ENCODE measurements at places on chromosomes 11 and 22.
A peak's percentile ranks its signal among the peaks of the same experiment; 100 is the strongest.

DNA sequence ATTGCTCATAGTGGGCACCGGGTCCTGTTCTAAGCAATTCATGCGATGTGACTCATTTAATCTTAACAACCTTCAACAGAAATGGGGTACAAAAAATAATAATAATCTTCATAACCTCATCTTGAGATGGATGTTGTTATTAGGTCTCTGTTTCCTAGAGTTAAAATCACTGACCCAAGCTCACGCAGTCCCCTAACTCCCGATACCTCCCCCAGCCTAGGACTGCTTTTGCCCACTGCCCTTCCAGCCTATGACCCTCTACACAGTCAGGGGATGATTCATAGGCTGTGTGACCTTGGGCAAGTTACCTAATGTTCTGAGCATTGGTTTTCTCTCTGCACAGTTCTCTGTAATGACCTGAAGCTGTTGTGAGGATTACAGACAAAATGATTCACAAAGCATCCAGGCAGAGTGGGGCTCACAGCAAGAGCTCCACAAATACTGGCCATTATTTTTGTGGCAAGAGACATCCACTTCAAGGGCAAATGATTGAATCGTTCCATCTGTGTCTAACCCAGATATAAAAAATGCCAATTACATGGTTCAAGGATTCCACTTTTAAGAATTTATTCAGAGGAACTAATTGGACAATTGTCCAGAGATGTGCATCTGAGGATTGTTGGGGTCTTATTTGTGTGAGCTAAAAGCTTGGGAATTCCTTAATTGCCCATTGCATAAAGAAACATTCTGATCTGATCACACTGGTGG lies 20.0 kb downstream of the MTFP1 start:
- no peak for DNase-seq

- no peak for DNase-seq
Observed at GRCh38 chr11:81840380-81840779, 893.3 kb downstream of the FAM181B start.

DNA sequence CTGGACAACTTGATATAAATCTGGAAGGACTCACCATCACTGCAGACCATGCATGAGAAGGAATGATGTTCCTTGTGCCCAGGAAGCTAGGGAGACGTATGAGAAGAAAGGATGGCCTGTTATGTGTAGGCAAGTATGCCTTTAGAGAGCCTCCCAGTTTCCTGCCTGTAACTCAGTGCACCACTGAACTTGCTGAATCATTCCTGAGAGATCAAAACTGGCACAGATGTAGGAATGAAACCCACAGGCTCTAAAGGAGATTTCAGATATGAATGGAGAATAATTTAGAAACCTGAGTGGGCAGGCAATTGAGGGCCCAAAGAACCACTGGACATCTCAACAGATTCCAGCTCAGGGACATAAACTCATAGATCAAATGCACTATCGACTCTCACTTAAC lies 38.4 kb upstream of the PRSS23 start:
- DNase-seq: no peak

- DNase-seq: no peak
Observed at GRCh38 chr11:123518496-123519054, 88.5 kb downstream of the GRAMD1B start.

- no peak for DNase-seq
Observed at GRCh38 chr11:74932797-74933196, 16.1 kb downstream of the XRRA1 start.

DNA sequence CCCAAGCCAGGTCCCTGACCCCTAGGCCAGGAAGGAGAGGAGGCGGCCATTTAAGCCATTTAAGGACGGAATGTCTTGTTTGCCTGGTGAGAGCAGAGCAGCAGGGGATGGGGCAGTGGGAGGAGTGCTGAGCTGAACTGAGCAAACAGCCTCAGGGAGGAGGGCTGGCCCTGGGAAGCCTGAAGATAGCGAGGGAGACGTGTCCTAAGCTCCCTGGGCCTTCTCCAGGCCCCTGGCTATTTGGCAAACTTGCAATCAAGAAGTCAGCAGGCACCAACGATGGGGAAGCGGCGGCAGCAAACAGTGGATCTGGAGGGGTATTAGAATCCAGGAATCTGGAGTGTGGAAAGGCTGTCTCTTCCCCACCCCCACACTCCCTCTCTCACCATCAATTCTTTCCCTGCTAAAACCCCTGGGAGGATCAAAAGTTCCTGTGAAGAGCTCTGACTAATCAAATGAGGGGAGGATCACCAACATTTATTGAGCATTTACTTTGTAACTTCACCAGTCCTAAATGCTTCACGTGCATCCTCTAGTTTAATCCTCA lies 8.8 kb downstream of the BCL9L start:
- no peak for DNase-seq

DNA sequence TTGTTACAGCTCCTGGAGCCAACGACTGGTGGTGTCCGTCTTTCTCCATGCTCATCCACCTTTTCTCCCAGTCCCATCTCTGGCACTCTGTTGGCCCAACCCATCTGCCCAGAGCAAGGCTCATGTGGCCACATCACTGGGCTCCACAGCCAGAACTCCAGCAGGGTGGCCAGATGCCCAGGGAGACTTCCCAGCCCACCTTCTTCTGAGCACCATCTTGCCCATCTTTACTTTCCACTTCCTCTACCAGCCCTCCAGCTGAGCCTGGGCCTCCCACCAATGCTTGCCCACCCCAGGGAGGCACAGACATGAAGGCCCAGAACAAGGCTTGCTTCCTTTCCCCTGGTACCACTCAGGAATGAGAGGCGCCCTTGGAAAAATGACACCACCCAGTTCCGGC lies 116.8 kb downstream of the BUD13 start:
- DNase-seq: no peak

DNA sequence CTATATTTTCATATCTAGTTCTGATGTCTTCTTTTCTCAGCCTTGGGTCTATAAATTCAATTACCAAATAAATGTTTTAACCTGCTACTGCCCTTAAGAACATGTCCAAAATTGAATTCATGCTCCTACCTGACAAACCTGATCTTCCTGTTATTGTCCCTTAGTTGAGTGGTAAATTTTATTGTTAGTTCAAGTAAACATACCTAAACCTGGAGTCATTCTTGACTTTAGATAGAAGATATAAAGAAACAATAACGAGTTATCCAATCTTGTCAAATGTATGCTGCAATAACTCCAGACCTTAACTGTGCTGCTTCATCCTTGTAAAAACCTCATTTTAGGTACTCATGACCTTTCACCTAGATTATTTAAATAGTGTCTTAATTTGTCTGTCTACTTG lies 34.6 kb upstream of the SC5D start:
- DNase-seq: no peak

DNA sequence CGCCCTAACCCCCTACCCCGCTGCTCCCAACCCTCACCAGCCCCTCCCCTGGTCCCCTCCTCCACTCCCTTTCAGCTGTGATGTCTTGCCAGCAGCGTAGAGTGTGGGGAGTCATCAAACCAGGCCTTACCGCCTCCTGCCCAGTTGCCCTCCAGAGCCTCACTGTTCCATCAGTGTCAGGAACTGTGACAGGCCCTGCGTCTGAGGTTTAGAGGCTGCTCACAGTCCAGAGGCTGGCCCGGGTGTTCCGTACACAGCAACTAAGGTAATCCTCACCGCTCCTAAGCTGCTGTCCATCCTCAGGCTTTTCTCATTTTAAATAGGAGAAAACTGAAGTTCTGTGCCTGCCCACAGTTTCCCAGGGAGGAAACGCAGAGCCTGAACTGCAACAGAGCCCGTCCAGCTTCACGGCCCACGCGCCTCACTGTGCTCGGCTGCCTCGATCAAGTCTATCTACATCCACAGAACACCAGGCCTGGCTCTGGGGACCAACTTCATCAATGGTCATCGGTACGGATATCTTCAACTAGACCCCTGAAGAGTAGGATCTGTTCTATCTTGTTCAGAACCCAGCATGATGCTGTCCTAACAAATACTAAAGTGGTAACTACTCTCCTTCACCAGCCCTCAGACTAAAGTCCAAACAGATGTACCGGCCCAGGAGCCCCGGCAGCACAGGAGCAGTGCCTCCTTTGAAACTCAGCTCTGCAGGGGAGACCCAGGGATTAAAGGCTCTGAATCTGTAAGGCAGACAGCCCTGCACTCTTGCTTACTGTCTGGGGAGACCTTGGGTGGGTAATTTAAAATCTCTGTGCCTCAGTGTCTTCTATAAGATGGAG lies 10.3 kb downstream of the VPS37C start:
- DNase-seq: no peak

DNA sequence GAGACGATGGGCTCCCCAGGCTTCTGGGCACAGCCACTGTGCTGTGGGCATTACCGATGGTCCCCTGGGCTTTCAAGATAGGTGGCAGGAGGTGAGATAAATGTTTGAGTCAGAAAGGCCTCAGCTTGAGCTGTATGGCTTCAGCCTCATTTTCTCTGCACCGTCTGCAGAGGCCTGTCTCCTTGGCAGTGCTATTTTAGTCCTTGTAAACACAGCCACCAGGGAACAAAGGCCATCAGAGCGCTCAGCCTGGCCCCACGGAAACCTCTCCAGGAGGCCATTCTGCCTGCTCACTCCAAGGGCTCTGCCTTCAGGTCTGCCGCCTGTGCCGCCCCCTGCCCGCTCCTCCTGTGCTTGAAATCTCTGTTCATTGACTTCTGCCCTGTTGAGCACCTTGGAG lies 1424.9 kb downstream of the TBC1D22A start:
- no peak for DNase-seq

GRCh38 chr22:42920101-42920820 lies 63.2 kb upstream of the ARFGAP3 start:
- DNase-seq: no peak

DNA sequence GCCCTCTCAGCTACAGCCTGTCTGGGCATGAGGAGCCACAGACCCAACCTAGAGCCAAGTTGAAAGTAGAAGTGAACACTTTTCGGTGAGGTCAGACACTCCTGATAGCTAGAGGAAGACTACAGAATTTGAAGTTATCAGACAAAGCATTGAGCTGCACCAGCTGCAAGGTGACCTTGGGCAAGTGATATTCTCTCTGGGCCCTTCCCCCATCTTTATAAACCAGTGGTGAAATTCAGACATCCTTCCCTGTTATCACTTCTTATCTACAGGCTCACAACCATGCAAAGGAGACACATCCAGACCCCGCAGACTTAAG lies 8.0 kb upstream of the PMM1 start:
- no peak for DNase-seq

- no peak for DNase-seq
Observed at GRCh38 chr22:36948273-36949225, 35.1 kb downstream of the CSF2RB start.

DNA sequence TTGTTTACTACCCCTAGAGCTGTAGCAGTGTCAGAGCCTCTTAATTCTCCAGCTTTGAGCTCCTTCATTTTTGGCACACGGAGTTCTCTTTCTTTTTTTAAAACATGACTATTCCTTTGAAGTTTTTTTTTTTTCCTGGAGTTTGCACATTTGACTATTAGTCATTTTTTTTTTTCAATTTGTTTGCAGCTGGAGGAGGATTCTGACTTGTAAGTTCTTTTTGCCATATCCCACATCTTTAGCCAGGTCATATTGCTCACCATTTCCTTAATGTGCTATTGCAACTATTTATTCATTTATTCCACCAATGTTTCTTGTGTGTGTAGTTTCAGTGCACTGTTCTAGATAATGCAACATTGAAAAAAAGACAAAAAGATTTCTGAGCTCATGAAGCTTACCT lies 166.3 kb upstream of the ARHGAP20 start:
- no peak for DNase-seq

GRCh38 chr11:96303980-96304379 lies 39.0 kb downstream of the MAML2 start:
- no peak for DNase-seq

DNA sequence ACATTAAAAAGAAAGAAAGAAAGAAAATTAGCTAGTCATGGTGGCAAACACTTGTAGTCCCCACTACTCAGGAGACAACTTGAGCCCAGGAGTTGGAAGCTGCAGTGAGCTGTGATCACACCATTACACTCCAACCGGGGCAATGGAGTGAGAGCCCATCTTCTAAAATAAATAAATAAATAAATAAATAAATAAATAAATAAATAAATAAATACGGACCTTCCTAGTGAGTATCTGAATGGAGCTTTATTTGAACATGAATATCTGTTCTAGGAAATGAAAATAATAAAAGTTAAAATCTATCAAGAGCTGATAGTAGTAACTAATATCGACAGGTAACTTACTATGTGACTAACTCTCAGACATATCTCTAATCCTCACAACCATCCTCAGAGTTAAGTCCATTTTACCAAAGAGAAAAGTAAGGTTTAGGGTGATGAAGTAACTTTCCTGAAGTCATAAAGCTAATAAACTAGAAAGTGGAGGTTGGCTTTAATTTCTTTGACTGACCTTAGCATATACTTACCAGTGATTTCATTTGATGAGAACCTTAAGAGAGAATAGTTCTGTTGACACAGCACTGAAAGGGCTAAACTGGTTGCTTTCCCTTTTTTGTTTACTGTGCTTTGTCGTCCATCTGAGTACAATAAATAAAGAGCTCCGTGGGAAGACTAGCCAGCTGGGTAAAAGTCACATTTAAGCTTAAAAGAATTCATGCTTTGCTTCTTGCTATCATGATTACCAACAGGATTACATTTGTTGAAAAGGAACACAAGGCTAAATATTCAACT lies 22.4 kb downstream of the ENTHD1 start:
- no peak for DNase-seq

GRCh38 chr11:33874910-33875490 lies 16.9 kb downstream of the LMO2 start:
- no peak for DNase-seq

DNA sequence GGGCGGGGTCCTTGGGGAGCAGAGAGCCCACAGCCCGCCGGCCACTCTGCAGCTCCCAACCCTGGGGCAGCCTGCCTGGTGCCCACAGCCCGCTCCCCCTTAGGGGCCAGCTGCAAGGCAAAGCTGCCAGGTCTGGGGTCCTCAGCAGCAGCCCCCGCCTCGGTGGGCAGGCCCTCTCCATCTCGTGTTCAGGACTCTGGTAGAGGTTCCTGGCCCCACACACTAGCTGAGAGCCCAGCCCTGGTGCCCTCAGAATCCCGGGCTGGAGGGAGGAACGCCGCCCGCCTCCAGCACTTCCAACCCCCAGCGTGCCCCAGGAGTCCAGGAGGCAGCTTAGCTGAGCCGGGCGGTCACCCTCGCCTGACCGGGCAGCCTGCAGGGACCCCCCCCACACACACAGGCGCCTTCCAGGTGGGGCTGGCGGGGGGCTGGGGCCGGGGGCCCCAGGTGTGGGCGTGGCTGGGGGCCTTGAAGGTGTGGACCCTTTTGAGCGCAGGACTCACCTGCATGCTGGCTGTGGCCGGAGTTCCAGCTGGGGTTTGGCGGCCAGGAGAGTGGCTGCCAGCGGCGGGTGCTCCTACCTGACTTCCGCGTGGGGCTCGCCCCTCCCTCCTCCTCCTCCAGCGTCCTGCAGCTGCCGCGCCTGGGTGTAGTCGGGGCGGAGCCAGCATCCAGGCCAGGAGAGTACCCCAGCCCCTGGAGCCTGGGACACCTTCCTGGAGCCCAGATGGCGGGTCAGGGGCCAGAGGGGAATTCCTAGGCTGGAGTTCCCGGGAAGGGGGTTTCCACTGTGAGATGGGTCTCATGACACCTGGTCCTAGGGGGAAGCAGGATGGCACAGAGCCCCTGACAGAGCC lies at the start of gene ANO9:
TSS of gene ANO9 (minus strand) at position 594 of the 857 bp plus-strand sequence. CDS start at position 509, 85 bp downstream.
- peak; percentile 49 for DNase-seq

GRCh38 chr11:92411431-92411830 lies 186.8 kb downstream of the FAT3 start:
- no peak for DNase-seq

GRCh38 chr11:115409691-115410220 lies 94.5 kb downstream of the CADM1 start:
- DNase-seq: no peak

GRCh38 chr11:4211991-4212390 lies 117.4 kb downstream of the RRM1 start:
- no peak for DNase-seq

GRCh38 chr22:20779818-20780158 lies 5.9 kb downstream of the SERPIND1 start:
- DNase-seq: no peak
